ENCODE measurements at places on chromosomes 2 and 18. TPM values are rescaled to one million over a fixed set of nuclear protein-coding genes. Genes with fewer than 3 reads are reported as not detected.

The RTP5 gene
- not detected for total RNA-seq

The TCF7L1 gene
- 6.1 TPM for total RNA-seq

The IL1F10 gene
- total RNA-seq, result not detected

The MCM6 gene
- 22.5 TPM for total RNA-seq

The CYP26B1 gene
- total RNA-seq, result 0.52 TPM

The C18orf54 gene
- total RNA-seq, result 5.5 TPM

The REG1A gene
- not detected for total RNA-seq

The KIAA2012 gene
- under 0.01 TPM for total RNA-seq

The CKAP2L gene
- total RNA-seq, result 7.1 TPM

The DLGAP1 gene
- 17.4 TPM for total RNA-seq

The FIGLA gene
- total RNA-seq, result not detected

The SP9 gene
- not detected for total RNA-seq

The CHRND gene
- not detected for total RNA-seq

The KYNU gene
- 8.8 TPM for total RNA-seq

The ACTG2 gene
- total RNA-seq, result 0.11 TPM

The TSGA10 gene
- 6.9 TPM for total RNA-seq

The SLC23A3 gene
- 2.2 TPM for total RNA-seq

The CPLX4 gene
- not detected for total RNA-seq

The CIB4 gene
- total RNA-seq, result not detected

The IL36G gene
- not detected for total RNA-seq

The TUBA4B gene
- total RNA-seq, result not detected

The CDH7 gene
- total RNA-seq, result not detected

The MYO7B gene
- total RNA-seq, result 0.13 TPM

The ALPP gene
- not detected for total RNA-seq

The TMEM200C gene
- under 0.01 TPM for total RNA-seq

The RAB6C gene
- total RNA-seq, result not detected

The SERPINB12 gene
- total RNA-seq, result not detected

All from articular chondrocyte of knee joint (primary cell).